DMS 273 treated with DMSO at 0.1 percent for 48 hours (cell line): ENCODE measurements at places on chromosomes 7 and 10.
A peak's percentile ranks its signal among the peaks of the same experiment; 100 is the strongest.

DNA sequence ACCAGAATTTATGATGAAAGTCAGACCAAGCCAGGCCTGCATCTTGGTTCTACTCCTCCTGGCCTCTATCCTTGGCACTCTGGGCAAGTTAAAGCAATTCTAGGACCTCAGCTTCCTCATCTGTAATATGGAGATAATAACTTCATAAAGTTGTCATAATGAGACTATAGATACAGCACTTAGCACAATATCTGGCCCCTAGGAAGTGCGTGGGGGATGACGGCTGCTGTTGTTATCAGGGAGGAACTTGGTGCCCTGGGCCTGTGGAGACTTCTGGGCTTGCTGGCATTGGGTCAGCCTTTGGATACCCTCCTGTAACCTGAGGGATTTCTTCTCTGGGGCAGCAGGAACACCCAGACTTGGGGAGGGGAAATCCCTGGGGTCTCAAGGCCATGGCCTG is 27.6 kb downstream of the PFKFB3 start:
- no peak for DNase-seq

DNA sequence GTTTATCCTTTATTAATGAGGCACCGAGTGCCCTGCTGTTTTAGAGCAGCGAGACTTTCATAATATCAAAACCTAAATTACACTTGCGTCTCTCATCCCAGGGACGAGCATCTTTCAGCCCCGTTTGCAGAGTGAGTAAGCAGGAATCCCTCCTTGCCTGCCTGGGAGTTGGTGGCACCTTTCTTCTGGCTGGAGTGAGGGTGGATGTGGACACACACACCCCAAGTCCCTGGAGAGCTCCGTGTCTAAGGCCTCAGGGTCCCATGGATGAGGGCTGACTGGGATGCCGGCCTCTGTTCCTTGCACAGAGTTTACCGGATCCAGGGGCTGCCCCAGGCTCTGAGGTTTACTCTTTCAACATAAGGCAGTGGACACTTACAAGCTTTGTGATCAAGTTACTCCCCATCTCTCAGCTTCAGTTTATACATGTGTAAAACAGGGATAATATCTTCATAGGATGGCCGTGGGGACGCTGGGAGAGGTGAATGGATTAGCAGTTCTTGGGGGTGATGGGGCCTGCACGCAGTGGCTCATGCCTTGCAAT is 24.5 kb downstream of the POLL start:
- DNase-seq, result no peak

- no peak for DNase-seq
These were observed 102.5 kb downstream of the ALOX5 start for GRCh38 chr10:45476559-45476958.

- DNase-seq, result no peak
These were observed 540.9 kb downstream of the SUGCT start for GRCh38 chr7:40675741-40676140.

- DNase-seq, result peak; percentile 84
These were observed 61.4 kb downstream of the ST7 start for GRCh38 chr7:117014673-117015133.

- no peak for DNase-seq
These were observed 34.3 kb downstream of the MYL10 start for GRCh38 chr7:101594790-101595189.

DNA sequence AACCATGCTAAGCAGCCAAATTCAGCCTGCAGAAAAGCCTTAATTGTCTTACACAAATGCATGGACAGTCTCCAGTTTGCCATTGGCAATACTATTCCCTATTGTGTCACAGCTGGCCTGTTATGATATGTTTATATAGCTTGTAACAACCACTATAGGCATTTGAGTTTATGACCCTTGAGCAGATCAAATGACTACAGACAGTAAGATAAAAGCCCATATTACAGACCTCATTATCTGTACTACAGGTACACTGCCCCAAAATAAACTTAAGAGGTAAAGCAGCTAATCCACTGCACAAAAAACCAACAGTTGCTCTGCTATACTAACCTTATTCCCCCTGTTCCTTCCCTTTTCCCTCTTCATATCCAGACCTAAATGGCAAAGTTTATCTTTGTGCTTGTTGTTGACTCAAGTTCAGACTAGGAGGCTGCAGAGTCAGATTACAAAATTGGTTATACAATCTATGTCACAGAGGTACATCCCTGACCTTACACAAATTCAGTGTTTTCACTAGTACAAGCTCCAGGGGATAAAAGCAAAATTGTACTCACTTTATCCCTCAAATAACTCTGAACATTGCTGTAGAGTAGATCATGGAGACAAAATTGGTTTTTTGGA is 218.4 kb downstream of the GRM8 start:
- DNase-seq, result no peak

GRCh38 chr10:18608596-18608995 is 42.8 kb downstream of the NSUN6 start:
- DNase-seq, result no peak
